HEK293T (cell line): ENCODE measurements at places on chromosomes 12 and 14.

- DNase-seq: no peak
Measured at GRCh38 chr12:32307326-32307725, 92.0 kb upstream of the FGD4 start.

- peak; percentile 9 for DNase-seq
Measured at GRCh38 chr12:89783359-89784060, 74.9 kb upstream of the ATP2B1 start.

GRCh38 chr14:80587096-80587724 lies 354.3 kb downstream of the CEP128 start:
- peak; percentile 13 for DNase-seq

DNA sequence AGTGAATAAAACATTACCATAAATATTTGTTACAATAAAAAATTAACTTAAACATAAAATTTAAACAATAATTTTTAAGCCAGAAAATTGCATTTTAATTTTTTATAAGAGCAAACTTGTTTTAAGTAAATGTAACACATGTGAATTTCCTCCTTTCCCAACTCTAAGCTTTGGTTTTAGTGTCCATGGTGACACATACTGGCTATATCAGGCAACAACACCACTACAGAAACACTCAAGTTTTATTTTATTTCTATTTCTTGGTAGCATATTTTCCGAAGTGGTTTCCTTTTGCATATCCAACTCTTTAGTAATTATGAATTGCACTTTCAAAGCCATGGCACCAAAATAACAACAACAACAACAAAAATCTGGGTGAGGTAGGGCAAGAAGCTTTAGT lies 2.2 kb downstream of the NELL2 start:
- no peak for DNase-seq

DNA sequence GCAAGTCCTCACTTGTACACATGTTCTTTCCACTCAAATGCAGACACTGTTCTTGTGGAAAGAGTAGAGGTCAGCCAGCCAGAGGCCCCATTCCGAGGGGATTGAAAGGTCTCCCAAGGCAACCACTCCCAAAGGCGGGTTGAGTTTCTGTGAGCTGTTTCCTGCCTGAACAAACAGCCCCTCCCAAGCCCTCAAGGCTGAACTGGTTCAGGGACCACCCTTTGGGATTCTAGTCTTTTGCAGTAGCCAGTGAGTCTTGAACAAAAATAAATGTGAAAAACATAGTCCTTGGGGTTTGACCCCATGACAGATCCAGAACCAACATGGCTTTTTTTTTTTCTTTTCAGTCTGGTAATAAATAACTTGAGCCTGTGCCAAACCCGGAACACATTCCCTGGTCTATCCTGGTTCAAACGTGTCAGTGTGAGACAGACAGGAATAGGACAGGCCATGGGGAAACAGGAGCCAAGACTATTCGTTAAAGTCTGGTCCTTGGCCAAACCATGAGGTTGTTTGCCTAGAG lies 17.6 kb upstream of the STK38L start:
- DNase-seq: no peak

GRCh38 chr14:23093991-23094665 lies 808 bp downstream of the ACIN1 start:
- DNase-seq: peak; percentile 82

- no peak for DNase-seq
Measured at GRCh38 chr12:8145754-8146441, 10.9 kb upstream of the ZNF705A start.
